NCI-H2081 (cell line): ENCODE measurements at places on chromosomes 13 and 19.

- no peak for DNase-seq
Measured at GRCh38 chr19:19654441-19654840, 9.0 kb downstream of the ATP13A1 start.

- peak; percentile 62 for DNase-seq
Measured at GRCh38 chr19:41597600-41598041, 21.7 kb downstream of the CEACAM21 start.

DNA sequence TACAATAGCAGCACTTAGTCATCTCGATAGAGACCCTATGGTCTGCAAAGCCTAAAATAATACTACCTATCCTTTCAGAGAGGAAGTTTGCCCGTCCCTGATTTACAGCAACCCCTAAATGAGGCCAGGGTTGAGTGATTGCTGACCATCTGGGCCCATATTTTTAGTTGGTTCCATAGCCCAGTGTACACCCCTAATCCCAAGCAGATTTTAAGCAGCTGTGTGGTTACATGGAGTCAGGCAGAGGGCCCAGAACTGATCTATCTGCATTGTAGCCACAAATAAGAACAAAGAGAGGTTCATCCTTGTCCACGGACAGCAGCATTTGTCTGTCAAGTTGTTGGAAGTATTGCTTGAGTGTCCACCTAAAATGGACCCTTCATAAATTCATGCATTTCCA, 148.2 kb downstream of the DCT start:
- DNase-seq = no peak

DNA sequence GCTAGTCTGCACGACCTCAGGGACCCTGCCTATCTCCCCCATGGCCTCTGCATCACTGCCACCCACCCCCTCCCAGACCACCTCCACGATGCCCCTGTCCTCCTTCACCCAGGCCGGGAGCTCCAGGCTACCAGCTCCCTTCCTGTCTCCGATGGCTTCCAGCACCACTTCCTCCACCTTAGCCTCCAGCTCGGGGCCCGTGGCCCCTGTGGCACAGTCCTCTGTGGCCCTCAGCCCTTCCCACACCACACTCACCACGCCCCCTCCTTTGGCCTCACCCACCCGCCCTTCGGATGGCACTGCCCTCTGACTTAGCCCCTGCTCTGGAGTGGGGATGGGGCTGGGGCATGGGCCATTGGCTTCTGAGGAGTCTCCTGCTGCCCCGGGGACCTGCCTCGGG, 7.2 kb downstream of the PALM3 start:
- DNase-seq = no peak

DNA sequence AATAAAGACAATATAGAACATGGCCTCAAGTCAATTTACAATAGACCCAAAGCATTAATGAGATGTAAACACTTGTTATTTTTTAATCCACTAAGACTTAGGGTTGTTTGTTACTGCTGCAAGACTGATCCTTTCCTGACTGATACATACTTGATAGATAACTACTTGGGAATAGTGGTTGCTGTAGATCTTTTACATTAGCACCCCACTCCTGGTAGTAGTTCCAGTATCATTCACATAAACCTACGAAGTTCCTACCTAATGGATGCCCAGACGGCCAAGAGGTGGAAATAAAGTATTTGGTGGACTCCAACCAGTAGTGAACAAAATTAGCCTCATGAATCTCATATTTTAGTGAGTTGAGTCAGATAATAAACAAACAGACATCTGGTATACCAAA, 26.9 kb downstream of the ADGRE1 start:
- DNase-seq = no peak

DNA sequence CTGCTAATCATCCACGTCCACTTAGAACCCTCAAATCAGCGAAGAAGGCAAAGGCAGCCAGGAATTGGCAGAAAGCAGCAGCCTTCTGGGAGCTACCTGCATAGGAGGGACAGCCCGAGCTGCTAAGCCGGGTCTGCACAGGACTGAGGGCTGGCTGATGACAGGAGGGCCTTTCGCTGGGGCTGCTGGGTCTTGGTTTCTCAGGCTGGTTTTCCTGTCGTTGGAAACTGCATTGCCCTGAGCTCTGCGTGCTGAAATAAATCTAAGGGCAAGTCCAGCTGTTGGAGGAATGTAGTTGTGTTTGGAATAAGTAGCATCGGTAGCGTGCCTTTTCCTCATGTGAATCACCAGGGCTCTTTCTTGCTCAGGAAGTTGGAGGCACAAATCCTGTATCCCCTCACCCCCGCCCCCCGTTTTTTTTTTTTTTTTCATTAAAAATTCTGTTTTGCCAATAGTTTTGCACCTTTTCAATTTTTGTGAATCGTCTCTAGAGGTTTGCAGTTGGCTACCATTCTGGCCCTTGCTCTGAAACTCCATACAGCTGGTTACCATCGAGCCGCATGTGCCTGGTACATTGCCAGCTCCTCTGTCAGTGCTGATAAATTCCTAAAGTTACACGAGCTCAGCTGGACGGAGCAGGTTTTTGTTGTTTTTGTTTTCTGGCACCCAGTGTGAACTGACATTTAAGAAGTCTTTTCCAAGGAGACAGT, 193.9 kb upstream of the RNF113B start:
- DNase-seq = no peak

DNA sequence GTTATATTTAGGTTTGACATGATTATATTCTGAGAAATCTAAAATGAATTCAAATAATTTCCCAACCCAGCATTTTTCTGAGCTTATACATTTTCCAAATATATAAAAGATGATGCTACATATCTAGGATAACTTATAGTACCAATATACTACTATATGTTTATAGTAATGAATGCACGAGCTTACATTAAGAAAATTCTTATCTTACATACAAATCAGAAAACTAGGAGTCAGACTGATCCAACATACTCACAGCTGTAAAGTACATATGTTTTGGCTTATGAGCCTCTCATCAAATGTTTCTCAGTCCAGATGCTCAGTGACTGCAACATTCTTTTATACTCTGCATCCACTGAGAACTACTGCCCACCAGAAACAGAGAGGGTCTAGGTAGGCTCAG, 491.3 kb upstream of the KLF12 start:
- no peak for DNase-seq

GRCh38 chr19:7874076-7874896, at the start of gene PRR36:
TSS of gene PRR36 (minus strand) at chr19:7874390. CDS start at chr19:7873689, 701 bp downstream.
- peak; percentile 88 for DNase-seq
